ENCODE measurements at places on chromosomes 16 and 17.

GRCh38 chr17:82317394-82318168 lies at the start of gene CD7:
CD7 (minus strand) TSS chr17:82317608; CDS start chr17:82317495, 113 bp downstream.
- no peak for DNase-seq

DNA sequence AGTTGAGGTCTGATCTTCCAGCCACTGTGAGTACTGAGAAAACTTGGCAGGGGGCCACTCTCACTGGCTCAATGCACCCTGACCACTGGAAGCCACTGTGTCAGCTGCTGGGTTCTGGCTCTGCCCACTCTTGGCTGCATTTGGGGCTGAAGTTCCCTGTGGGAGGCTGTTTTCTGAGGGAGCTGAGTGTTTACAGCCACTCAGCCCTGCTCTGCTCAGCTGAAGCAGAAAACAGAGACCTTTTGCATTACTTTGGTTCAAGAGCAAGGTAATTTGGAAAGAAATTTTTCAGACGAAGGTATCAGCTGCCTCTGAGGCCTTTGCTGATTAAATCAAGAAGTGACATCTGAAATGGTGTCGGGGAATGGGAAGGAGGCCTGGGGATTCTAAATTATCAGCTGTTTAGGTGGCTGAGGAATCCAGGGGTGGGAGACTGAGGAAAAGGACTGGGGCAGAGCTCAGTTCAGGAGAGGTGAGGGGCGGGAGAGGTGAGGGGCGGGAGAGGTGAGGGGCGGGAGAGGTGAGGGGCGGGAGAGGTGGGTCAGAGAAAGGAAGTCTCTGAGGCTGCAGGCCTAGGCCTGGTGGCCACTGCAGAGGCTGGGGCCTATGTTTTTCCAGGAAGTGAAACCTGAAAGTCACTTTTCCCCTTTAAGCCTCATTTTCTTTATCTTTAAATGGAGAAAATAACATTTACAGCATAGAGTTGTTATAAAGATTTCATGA lies at the start of gene ACSM5:
Gene ACSM5 (plus strand): TSS at position 137 of the 723 bp plus-strand sequence. CDS start 1,951 bp downstream, outside the sequence.
- DNase-seq: peak; percentile 20

DNA sequence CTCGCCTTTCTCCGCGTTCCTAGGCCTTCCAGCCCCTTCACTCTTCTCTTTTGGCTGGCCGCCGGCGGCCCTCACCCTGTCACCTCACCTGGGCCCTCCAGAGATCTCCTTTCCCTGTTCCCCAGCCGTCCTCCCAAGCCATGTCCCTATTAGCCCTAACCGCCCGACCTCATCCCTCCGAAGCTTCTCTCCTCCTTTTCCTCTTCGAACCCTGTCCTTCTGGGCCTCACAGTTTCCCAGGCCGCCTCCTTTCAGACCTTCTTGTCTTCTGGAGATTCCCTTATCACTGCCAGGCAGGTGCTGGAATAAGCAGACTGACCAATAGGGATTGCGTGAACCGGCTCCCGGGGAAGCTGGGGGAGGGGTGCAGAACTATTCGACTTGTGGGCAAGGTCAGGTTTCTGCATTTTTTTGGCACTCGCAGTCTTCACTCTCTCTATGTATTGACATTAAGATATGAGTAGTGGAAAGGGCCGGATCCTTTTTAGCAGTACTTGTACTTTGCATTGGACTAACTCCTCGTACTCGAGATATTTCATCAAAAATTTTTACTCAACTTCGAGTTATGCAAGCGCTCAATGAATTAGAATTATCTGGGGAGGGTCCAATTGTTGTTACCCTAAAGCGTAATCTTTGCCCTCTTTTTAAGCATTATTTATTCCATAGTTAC lies 690 bp downstream of the RHOT1 start:
- DNase-seq: peak; percentile 37

DNA sequence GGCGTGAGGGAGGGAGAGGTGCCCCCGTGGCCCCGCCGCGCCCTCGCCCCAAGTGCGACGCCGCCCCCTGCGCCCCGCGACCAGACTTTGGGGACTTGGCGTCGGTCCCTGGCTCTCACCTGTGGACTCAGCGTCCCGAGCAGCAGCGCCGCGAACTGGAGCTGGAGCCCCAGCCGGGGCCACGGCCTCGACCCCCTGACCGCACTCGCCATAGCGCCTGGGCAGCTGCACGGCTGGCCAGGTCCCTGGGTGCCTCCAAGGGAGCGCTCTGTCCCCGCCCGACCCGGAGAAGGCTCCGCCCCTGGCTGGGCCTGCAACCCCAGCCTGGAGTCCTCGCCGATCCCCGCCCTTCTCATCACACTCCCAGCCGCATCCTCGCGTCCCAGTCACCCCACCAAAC lies at the start of gene ERN2:
Gene ERN2 (minus strand): TSS at position 247 of the 400 bp plus-strand sequence. CDS start 35 bp downstream, at position 212.
- DNase-seq: no peak

DNA sequence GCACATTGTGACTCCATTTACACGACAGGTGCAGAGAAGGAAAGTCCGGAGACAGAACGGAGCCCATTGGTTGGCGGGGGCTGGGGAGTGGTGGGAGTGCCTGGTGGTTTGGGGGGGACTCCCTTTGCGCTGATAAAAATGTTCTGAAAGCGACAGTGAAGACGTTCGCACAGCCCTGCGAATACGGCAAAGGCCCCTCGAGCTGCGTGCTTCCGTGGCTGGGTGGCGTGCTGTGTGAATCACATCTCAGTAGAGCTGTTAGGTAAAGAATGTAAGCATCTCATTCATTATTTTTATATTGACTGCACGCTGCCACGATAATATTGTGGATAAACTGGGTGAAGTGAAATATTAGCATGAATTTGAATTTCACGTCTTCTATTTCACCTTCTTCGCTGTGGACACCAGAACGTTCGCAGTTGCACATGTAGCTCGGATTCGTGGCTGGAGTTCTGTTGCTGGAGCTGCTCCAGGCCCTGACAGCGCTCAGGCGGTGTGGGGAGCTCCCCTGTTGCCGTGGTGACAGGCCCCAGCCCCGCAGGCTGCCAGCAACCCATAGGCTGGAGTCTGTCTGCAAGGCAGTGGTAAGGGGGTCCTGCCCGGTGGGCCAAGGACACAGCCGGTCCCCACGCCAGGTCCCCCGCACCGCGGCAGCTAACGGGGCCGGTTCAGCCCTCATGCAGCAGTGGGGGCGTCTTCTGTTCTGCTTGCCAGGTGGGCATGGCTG lies 44.6 kb downstream of the SOX8 start:
- DNase-seq: no peak

GRCh38 chr17:16178836-16179235 lies 36.5 kb downstream of the NCOR1 start:
- no peak for DNase-seq

DNA sequence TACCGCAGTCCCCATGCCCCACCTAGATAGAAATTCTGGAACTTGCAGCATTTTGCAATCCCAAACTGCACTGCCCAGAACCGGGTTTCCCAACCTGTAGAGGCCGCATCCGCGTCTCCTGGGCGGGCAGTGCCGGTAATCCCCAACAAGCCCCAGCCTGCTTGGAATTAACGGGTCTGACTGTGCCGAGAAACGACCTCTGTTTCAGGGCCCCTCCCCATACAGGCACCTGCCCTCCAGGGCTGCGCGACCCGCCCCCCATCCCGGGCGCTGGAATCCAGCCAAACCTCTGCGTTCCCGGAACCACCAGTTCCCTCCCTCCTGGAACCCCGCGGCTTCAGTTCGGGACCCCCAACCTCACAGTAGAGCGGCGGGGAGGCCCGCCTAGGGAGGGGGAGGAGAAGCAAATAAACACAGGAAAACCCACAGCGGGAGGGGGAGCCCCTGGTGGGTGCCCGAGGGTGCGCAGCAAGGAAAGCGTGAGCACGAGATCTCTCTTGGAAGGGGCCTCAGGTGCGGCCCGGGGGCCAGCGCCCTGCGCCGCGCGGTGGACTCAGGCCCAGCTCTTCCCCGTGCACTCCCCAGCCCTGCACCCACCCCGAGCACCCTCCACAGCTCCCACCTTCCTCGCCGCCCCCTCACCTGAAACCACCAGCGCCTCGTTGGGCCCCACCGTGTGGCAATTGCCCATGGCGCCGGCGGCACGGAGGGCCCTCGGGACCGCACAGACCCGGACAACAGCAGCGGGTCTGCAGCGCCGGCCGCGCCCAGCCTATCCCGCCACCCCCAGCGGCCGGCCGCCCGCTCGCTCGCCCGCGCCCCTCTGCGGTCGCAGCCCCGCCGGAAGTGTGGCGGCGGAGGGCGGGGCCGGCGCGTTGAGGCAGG lies at the start of gene FLOT2:
Gene FLOT2 (minus strand): TSS at position 850 of the 885 bp plus-strand sequence. CDS start 159 bp downstream, at position 691.
- peak; percentile 94 for DNase-seq

GRCh38 chr16:10569621-10570020 lies 10.8 kb downstream of the EMP2 start:
- no peak for DNase-seq

- no peak for DNase-seq
Measured at GRCh38 chr17:76451506-76451905, 1.4 kb downstream of the UBE2O start.

DNA sequence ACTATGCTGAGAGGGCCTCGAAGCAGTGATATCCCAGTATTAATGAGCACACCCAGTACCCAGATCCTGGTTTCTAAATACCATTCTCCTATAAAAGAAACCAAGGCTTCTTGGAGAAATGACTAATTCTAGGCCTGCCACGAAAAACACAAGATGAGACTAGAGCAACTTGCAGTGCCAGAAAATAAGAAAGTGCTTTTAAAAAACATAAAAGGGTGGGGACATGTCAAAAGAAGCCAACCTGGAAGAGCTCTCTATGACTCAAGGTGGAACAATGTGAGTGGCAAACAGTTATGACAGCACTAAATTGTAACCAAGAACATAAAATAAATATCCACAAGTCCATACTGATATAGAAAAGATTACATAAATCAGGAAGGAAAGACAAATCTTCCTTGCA lies 153.2 kb upstream of the KCNJ18 start:
- no peak for DNase-seq

DNA sequence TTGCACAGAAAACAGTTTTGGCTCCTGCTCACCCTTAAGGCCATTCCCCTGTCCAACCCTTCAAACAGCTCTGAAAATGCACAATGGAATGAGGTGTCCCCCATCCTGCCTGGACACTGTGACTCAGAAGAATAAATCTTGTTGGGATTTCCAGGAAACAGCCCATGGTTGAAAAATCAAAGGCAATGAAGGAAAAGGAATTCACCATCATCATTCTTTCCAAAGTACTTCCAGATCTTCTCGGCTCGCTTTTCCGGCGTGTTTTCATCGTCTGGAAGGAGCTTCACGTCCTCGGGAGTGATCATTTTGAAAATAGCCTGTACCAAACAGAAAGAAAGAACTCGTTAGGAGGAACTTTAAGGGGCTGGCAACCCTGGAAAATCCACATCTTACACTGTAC lies 4.3 kb downstream of the RCVRN start:
- DNase-seq: no peak

DNA sequence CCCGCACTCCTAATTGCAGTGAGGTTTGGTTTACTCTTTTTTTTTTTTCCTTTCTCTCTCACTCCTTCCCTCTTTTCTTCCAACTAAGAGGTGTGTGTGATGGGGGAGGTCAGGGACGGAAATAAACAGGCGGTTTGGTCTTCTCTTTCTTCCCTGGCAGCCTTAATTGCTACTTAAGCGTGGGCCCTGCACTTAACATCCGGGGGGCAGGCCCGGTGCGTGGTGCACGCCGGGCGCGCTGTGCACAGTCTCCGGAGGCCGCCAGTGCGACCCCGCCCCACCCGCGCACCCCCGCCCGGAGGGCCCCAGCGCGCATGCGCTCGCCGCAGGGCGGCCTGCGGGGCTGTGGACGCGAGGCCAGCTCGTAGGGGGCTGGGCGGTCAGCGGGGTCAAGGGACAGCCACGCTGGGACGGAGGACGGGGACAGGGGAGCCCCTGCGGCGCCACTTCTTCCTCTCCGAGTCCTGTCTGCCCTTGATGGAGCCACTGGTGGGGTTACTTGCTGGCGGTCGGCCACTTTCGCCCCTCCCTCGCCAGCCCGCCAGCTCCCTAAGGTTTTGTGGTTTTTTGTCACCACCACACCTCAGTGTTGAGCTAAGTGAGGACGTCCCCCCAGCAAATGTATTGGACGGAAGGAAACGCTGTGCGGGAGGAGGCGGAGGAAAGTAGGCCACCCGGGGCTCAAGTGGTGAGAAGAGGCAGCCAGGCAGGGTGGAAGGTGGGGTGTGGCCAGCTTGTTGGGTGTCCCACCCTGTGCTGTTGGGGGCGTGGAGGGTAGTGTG lies 120.9 kb downstream of the MRM1 start:
- no peak for DNase-seq

DNA sequence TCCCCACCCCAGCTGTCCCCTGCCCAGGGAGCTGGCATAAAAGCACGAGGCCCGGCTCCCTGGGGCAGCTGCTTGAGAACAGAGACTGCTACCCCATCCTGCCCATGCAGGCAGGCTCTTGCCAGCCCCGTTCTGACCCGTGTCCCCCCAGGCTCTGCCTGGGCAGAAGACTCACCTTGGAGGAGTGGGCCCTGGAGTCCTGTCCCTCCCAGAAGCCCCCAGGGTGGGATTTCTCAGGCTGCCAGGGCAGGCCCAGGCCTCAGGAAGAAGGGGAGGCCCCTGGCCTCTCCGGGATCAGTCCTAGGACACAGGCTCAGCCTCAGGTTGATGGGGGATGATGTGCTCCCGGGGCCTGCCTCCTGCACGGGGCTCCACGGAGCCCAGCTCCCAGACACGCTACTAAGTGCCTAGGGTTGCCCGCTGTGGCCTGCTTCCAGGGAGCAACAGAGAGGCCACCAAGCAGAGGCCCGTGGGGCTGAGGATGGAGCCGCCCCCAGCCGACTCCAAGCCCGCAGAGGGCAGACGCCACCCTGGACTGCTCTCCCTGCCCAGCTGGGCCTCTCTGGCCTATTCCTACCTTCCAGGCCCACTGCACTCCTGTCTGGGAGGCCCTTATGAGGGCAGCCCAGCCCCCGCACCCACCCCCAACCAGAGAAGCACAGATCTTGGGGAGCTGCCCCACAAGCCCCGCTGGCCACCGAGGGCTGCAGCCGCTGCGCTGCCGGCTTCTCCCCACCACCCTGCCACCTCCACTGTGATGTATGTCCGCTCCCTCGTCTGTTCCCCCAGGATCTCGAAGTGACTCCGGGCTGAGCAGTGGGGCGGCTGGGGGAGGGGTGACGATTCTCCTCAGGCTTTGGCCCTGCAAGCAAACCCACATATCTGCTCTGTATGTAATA lies 1.7 kb downstream of the NME3 start:
- no peak for DNase-seq

GRCh38 chr17:39001703-39002637 lies 34.8 kb upstream of the FBXO47 start:
- DNase-seq: peak; percentile 93

- DNase-seq: no peak
Measured at GRCh38 chr17:50824429-50824828, 11.0 kb upstream of the WFIKKN2 start.

GRCh38 chr17:15220785-15221184 lies 44.3 kb downstream of the PMP22 start:
- DNase-seq: peak; percentile 62

DNA sequence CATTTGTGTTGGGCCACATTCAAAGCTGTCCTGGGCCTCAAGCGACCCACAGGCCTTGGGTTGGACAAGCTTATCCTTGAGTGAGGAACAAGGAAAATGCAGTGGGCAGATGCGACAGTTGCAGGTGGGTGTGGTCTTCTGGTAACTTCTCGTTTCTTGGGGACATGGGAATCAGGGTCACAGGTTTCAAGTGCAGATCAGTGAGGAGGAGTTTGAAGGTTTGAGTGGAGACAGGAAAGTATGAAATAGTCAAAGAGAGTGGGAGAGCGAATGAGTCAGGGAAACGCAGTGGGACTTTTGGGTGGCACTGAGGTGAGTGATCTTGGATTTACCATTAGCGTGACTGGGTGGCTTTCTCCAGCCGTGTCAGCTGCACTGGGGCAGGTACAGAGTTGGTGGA lies 15.4 kb upstream of the CCL22 start:
- DNase-seq: peak; percentile 85
